Stimulated activated CD4-positive, alpha-beta T cell treated with anti-CD3 and anti-CD28 coated beads, Interleukin-4, amount 100 ng/mL, for 4 hours (primary cell): ENCODE measurements at places on chromosomes 13 and 19.

- no peak for DNase-seq
These were observed 11.2 kb downstream of the DKKL1 start for GRCh38 chr19:49374665-49375434.

GRCh38 chr19:55464039-55464661, 401 bp downstream of the C19orf85 start:
- DNase-seq, result no peak

DNA sequence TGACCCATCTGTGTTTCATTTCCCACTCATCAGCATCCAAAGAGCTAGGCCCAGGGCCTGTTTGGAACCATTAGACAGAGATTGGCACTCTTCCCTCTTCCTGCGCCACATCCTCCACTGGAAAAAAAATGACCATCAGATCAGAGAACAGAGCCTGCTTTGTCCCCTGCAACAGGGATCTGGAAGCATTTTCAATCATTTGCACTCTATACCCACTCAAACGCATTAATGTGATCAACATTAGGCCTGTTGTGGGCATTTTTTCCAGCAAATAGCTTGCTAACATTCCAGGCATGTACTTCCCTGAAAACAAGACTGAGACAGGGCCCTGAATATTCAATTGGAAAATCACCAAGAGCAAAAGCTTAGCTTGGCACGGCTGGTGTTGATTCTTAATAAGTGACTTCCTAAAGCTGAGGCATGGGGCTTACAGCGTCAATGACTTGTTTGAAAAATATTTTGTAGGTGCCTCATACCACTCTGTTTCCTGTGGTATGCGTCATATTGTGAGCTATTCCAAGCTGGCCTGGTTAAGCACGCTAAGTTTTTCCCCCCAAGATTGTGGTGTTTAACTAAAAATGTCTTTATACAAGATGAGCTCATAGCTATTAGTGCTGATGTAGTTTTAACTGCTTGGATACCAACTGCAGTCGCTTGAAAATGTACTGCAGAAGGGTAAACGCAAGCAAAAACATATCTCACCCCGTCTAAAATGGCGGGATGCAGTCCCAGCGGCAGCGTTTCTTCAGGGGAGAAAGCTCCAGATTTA, 404.4 kb downstream of the SPRY2 start:
- no peak for DNase-seq

DNA sequence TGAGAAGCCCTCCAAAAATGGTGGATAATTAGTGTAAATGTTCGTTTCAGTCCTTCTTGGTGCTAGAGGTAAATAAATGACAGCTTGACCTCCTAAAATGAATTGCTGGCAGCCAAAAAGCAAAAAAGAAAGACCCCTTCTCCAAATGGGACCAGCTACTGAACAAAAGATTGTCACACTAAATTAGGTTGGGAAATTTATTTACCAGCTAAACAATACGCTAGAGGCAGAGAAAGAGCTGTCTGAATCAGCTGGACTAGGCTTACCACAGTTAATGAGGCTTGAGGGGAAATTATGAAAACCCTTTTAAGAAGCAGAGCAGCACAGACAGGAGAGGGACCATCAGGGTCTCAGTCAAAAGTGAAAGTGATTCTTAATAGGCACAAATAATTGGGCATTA, 498.9 kb downstream of the SUCLA2 start:
- DNase-seq, result no peak

- no peak for DNase-seq
These were observed 107.4 kb upstream of the ARGLU1 start for GRCh38 chr13:106675311-106675710.

DNA sequence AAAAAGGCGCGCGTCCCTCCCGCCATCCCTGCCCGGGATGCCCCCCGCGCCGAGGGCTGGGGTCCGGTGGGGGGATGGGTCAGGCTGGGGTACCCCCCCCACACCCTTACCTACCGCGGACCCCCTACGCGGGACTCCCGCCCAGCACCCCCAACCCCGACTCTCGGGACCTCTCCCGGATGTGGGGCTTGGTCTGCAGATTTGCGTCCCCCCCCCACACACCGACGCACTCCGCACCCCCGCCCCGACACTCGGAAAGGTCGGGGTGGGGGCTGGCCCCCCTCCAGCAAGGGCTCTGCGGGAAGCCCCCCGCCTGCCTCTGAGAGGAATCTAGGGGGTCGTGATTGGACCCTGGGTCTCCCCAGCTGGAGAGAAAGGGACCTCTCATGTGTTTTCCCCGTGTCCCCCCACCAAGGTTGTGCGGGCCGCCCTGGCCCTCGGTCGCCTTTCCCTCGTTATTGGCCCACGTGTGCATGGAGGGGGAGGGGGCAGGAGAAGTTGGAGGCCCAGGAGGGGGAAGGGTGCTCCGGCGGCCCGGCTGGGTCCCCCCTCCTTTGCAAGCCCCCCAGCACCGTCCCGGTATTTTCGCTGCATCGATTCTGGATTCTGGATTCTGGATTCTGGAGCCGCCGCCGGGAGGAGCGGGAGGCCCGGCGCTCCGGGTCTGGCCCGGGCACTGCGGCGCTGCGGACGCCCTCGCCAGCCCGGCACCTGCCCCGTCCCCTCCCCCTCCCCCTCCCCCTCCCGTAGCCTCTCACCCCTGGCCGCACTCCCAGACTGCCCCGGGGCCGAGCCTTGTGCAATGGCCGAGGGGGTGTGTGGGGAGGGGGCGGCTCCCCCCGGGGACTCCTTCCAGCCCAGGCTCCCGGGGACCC, 607 bp downstream of the NFIC start:
- DNase-seq, result no peak

DNA sequence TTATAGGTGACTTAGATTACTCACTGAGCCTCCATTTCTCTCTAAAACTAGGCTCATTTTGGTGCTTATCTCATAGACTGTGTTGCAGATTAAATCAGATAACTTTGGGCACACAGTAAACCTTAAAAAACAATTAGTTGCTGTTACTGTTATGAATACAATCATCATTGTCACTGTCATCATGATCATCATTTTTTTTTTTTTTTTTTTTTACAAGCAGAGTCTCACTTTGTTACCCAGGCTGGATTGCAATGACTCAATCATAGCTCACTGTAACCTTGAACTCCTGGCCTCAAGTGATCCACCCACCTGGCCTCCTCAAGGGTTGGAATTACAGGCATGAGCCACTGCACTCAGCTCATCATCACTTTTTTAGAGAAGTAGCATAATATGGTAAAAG, 60.0 kb downstream of the VWA8 start:
- no peak for DNase-seq

- DNase-seq, result no peak
These were observed 43.3 kb downstream of the CCNE1 start for GRCh38 chr19:29855087-29855486.

- DNase-seq, result no peak
These were observed 101.5 kb downstream of the CCNA1 start for GRCh38 chr13:36533806-36534205.

DNA sequence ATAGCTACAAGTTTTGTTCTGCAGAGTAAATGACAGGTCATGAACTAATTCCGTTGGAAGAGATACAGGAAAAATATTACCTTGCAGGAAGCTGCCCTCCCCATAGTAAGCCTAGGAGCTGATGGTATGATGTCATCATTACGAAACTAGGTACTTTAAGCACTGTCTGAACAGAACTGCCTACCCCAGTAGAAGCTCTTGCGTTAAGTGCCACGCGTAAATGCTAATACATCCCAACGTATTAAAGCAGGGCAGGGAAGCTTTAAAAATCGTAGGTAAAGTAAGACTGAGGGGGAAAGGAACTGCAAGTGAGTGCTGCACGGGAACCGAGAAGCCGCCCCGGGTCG, 572 bp downstream of the UGGT2 start:
- DNase-seq, result no peak

- no peak for DNase-seq
These were observed 1.1 kb downstream of the EHD2 start for GRCh38 chr19:47714339-47714738.

DNA sequence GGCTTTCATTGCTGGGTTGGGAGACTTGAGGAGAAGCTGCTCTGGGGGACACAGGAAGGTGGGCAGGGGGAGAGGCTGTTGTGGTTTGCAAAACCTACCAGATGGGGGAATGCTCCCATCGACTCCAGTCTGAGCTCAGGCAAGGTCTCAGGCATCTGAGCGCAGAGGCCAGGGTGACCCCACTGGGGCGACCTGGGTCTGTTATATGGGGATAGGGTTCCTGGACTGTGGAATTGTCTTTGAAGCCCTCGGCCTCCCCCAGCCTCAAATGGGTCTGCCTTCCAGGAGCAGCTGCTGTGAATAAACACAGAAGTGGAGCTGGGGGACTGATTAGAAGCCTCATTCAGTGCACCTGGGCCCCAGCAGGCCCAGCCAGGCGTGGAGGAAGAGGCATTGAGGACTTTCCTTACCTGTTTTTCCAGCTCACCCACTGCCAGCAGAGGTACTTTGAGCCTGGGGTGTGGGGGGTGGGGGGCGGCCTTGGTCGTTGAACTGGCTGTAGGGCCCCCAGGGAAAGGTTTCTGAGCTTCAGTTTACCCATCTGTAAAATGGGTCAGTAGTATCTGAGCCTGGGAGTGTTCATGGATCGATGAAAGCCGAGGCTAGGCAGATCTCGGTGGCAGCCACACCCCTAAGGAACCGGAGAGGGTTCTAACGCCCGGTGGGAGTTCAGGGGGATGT, 1.4 kb downstream of the CERS4 start:
- no peak for DNase-seq

GRCh38 chr19:37893845-37894575, 12.4 kb downstream of the WDR87 start:
- DNase-seq, result no peak

- DNase-seq, result no peak
These were observed 9.4 kb downstream of the SAFB2 start for GRCh38 chr19:5612891-5613865.

DNA sequence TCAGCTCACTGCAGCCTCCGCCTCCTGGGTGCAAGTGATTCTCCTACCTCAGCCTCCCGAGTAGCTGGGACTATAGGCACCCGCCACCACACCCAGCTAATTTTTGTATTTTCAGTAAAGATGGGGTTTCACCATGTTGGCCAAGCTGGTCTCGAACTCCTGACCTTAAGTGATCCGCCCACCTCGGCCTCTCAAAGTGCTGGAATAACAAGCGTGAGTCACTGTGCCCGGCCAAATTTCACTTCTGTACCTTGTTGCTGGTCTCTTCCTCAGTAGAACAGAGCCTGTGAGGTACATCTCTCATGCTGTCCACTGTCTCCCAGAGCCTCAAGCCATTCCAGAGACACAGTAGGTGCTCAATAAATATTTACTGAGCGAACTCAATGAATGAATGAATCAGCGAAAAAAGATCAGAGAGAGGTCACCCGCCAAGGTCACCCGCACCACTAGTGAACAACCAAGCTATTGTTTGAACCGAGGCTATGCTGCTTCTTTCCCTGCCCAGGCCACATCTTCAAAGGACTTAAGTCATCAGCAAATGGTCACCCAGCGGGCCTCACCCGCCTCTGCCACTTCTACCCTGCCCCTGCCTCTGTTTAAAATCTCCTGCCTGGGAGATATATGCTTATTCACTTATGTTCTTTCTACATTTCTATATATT, 9.3 kb downstream of the TMEM143 start:
- DNase-seq, result no peak

DNA sequence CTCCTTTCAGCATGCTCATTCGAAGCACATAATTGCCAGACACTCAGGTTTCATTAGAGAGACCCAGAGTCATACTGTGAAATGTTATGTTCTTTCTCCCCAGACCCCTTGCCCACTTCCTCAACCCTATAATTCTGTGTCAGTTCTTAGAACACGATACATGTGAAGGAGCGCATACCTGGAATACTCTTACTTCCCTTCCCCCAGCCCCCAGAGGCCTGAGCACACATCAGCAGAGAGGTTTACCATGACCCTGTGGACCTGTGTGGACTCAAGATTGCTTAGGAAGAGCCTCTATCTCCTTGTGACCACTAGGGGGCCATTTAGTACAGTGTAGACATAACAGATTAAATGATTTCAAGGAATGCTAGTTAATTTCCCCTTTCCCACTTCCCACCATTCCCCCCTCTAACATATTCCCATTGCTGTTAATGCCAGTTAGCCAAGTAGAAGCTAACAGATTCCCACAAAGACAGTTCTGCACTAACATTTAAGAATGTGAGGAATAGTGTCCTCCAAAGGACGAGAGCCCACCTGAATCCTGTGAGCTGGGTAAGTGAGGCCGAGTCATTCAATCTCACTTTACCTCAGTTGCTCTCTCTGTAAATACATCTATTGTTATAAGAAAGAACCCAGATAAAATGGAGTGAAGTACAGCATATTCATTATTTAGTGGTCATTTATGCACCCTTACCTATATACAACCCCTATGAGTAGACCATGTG, 154.2 kb upstream of the MAB21L1 start:
- DNase-seq, result no peak

DNA sequence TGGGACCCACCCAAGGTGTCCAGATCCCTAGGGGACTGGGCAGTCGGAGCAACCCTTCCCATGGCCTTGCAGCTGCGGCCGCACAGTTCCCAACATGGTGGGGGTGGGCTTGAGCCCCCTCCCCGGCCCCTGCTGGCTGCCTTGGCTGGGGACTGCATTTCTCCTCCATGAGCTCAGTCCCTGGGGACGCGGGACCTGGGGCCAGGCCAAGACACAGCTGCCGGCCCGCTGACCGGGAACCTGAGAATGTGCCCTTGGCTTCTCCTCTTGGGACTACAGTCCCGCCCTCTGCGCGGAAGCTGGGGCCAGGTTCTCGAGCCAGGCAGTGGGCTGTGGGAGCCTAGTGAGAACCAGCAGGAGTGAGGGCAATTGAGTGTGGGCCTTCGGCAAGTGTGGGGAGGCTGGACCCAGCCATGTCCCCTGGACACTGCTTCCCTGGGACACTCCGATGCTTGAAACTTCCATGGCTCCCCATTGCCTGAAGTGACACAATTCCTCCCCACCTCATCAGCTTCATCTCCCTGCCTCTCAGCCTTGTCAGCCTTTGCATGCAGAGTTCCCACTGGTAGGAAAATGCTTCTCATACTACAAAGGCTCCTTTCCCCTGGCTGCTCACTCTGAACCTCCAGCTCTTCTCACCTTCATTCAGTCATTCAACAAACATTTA, 13.1 kb upstream of the NOTCH3 start:
- no peak for DNase-seq

DNA sequence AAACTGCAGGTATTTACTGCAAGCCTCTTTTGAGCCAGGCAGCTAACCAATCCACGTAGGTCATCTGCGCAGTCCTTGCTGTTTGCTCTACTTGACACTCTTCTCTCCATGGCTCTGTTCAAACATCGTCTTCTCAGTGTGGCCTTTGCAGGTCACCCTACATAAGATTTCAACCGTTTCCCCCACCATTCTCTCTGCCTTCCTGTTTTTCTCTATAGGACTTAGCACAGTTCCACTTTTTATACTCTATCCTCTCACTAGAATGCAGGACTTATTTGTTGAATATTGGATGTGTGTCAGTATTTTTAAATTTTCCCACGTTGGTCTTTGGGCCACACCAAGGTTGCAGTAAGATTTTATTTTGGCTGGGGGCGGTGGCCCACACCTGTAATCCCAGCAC, 1.7 kb upstream of the FBXW9 start:
- no peak for DNase-seq
